Erythroblast (primary cell): ENCODE measurements at places on chromosomes 6 and 20.

DNA sequence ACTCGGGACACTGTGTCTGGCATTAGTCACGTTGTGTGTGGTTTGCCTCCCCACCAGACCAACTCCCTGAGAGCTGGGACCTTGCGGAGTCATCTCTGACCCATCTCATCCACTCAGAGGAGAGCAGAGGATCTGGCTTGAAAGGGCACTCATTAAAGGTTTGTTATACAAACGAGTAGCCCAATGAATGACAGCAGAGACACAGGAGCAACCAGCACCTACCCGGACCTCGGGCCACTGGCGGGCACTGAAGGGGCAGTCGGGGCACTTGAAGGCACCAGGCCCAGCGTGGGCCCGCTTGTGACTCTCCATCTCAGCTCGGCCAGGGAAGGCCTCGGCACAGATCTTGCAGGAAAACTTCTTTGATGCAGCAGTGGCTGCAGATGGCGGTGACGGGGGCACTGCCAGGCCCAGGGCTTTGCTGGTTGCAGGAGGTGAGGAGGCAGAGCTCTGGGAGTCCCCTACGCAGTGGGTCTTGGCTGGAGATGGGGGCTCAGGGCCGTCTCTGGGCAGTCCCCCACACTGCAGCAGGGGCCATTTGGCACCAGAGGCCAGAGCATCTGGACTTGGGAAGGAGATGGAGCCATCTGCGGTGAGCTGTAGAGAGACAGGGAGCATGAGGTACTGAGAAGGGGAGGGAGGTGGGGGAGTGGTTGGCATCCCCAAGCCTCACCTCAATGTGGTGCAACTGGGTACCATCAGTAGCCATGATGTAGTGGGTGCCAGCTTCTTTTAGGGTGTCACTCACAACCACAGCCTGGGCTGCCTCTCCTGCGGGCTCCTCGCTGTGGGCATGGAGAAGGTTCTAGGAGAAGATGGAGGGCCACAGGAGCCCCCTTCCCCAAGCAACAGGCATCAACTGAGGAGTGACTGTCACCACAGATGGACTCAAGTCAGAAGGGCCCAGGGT is 17.7 kb downstream of the PCIF1 start:
- no peak for DNase-seq

GRCh38 chr6:74284284-74284683 is 588.3 kb downstream of the CD109 start:
- no peak for DNase-seq

DNA sequence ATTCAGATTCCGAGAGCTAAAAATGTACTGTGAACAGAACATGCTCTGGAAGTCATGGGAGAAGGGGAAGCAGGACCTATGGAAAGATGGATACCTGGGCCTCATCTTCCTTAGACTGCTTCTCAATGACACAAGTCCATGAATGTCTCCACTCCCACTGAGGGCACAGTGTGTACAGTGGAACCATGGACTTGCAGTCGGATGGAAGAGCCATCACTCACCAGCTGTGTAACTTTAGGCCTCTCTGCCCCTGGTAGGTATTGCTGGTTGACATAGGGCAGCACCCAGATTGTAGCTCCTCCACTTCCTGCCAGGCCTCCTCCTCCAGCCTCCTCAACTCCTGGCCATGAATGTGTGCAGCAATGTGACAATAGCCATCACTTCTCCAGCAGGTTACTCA is 52.5 kb downstream of the MAFB start:
- DNase-seq, result no peak

DNA sequence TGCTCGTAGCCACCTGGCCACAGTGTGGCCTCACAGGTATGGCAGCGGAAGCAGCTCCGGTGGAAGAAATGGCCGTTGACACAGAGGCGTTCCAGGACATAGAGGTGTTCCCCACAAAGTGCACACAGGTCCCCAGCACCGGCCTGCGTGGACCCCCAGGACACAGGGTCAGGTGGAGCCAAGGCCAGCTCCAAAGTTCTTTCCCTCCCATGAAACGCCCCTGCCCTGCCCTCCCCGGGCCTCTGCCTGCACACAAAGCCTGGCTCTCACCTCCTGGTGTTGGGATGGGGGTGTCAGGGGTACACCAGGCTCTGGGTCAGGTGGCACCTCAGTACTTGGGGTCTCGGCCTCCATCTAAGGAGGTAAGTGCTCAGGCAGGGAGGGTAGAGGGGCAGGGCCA is 6.6 kb downstream of the SMPD2 start:
- no peak for DNase-seq

DNA sequence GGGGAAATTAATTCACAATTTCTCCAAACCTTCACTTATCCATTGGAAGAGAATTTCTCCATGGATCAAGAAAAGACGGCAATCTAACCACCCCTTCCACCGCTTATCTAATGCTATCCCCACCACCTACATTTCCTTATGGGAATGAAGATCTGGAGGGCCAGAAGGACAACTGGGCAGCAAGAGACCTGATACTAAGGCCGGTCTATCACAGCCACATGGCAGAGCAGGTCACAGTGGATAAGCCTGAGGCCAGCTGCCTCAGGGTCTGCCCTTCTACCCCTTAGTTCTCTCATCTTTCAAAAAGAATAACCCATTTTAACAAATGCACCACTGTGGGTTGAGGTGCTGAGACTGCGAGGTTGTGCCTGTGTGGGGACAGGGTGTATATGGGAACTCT is 37.1 kb downstream of the MAN1A1 start:
- DNase-seq, result peak; percentile 47

GRCh38 chr20:33704197-33704924 is 15.7 kb downstream of the PXMP4 start:
- DNase-seq, result no peak

- DNase-seq, result peak; percentile 85
Measured at GRCh38 chr20:47493175-47493962, 8.3 kb upstream of the NCOA3 start.

- no peak for DNase-seq
Measured at GRCh38 chr6:73929405-73929804, 233.4 kb downstream of the CD109 start.

DNA sequence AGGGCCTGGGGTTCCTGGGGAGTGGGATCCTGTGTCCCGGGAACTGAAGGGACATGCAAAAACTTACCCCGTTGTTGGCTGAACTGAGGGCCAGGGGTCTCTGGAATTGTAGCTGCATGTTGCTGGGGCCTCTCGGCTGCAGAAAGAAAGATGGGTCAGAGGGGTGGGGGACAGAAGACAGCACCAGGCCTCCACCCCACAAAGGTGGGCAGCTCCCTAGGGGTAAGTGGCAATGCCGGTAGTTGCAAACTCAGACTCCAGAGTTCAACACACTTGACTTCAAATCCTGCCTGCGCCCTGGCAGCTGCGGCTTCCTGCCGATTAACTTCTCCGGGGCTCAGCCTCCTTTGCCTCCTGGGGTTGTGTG is 4.8 kb downstream of the ZBP1 start:
- no peak for DNase-seq

DNA sequence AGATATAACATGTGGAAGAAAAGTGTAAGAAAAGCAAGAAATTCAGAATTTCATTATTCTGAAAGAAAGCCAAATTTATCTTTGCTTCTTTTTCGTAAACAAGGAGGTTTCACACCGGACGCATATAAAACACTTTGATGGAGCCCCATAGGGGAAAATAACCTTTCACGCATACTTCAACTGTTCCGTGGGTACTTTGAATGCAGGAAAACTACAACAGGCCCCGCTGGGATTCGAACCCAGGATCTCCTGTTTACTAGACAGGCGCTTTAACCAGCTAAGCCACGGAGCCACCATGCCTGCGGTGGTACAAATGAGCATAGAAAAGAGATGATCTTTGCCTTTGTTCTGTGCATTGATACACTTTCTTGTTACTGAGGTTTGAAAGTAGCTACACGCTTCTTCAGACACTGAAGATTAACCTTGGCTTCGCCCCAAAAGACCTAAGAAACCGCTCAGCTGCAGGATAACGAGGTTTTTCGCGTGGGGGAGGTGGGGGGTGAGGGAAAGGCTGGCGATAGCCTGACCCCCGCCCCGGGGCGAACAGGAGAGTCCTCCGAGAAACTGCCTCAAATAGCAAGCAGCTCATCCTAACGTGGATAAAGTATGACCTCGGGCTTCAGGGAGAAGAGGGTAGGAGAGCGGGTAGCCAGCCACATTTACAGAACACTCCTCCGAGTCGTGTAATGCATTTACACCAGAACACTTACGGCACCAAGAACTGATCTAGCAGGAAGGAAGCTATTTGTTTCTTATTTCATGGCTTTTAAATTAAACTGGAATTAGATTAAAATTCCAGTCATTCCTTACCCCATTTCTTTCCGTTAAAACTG is 5.3 kb upstream of the HMGN4 start:
- DNase-seq, result peak; percentile 95

DNA sequence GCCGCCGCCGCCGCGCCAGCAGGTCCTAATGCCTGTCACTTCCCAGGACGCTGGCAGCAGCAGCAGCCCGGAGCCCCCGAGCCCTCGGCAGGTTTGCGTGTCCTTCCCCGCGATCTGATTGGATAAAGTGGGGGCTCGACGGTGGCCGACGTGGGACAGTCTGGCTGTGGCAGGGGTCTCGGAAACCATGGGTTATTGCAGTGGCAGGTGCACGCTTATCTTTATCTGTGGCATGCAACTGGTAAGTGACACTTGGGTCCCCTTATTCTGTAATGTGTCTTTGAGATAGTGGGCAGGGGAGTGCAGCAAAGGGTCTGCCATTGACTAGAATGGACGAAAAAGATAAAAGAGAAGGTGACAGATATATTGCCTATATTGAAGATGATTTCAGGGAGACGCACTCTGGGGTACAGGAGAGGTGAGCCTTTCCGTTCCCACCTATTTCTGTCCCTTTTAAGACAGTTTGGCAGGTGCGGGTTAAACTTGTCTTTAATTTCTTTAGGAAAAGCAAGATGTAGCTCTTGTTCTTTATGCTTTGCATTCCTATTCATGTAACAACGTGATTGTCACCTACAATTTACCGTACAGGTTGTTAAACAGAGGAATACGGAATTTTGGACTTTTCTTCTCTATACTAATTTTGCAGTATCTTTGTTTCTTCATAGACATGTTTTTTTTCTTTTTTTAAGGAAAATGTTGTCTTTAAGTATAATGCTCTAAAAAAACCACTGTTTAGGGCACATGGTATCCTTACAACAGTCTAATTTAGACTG is 535 bp downstream of the NKAIN2 start:
- DNase-seq, result peak; percentile 42

- DNase-seq, result no peak
Measured at GRCh38 chr6:166683477-166683876, 56.4 kb upstream of the RPS6KA2 start.

DNA sequence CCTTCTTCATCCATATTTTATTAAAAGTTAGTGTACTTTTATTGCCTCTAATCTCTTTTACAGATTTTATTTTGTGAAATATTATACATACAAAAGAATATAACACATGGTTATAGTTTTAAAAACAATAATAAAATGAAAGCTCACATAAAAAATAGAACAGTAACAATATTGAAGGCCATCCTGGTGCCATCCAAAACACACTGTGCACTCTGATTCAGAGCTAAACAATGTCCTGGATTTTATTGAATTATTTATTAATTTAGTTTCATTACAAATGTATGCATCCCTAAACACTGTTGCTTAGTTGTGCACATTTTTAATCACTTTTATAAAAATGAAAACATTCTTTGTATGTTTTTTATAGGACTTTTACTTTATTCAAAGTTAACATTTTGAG is 32.9 kb downstream of the RNF217 start:
- no peak for DNase-seq

- DNase-seq, result no peak
Measured at GRCh38 chr6:77010931-77011542, 452.3 kb downstream of the HTR1B start.

GRCh38 chr6:30311101-30311500 is 15.6 kb upstream of the TRIM39 start:
- DNase-seq, result no peak

DNA sequence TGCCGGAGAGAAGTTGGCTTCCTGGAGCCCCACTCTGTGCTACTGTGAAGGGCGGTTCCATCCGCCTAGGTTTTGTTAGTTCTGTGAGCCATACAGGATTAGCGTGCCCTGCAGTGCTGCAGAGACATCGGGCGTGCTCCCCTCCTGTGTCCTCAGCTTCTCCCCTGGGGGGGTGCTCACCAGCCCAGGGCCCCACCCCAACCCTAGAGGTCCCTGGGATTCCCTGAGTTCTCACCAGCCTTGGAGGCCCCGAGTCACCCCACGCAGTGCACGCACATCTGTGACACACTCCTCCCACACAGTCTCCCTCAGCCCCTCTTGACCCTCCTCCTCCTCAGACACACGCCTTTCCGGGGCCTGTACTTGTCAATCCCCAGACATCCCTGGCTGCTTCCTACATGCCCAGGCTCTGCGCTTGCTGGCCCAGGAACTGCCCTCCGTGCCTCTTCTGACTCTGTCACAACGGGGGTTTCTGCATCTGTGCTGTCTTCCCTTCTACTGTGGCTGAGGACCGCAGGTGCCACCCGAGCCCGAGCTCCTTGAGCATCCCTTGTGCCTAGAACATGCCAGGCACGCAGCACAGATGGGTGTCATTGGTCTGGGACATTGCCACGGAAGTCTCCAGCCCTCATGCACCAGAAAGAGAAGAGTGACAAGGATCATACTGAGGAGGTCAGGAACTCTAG is 123.2 kb upstream of the RPS6KA2 start:
- DNase-seq, result no peak

DNA sequence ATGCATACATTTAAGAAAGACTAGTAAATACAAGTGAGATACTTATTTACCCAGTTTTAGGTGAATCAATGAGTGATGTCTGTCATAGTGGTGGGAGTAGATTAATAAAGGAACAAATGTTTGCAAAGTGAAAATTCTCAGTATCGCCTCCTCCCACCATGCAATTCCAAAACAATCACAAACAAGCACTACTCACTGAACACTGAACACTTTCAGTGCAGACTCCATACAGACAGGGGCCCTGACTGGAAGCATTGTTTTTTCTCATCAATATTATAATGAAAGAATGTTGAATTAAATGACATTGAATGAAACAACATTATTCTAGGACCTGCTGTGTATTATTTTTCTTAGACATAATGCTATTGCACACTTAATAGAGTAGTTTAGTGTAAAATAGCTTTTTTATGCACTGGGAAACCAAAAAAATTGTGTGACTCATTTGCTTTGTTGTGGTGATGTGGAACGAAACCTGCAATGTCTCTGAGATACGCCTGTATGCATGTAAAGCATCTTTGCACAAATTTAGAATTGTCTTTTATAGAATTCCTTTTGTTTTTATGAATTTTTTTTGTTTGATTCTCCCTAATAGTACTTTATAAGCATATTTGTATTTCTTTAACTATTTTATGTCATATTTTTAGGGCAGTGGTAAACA is 317.5 kb downstream of the UTRN start:
- no peak for DNase-seq

- no peak for DNase-seq
Measured at GRCh38 chr20:36311854-36312723, 6.0 kb downstream of the DLGAP4 start.

- DNase-seq, result no peak
Measured at GRCh38 chr6:21199262-21199661, 394.3 kb upstream of the SOX4 start.

GRCh38 chr6:26199773-26200764 is 112.8 kb downstream of the HFE start:
- DNase-seq, result peak; percentile 90

- no peak for DNase-seq
Measured at GRCh38 chr20:62362991-62363919, 3.9 kb downstream of the LAMA5 start.

- no peak for DNase-seq
Measured at GRCh38 chr6:106808758-106809157, 165.8 kb downstream of the CD24 start.
